ENCODE measurements at places on chromosomes 3 and 15.

DNA sequence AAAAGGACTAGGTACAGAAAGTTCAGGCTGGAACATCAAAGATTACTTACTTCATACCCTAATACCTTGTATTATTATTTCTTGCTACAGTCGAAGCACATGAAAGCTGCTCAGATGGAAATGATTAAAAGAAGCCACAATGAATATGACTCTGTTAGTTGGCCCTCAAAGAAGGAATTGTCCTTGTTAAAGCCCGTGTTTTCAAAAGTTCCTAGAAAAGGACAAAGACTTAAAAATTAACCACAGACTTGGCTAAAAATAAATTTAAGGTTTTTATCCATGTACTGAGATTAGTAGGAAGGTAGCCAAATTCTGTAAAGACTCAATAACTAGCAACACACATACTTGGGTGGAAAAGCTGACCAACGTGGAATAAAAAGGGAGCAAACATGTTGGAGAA, 251.0 kb upstream of the RARB start:
- no peak for DNase-seq

GRCh38 chr3:138800248-138800647, 34.5 kb downstream of the PIK3CB start:
- no peak for DNase-seq

GRCh38 chr3:152513301-152513960, 244.7 kb downstream of the MBNL1 start:
- no peak for DNase-seq

DNA sequence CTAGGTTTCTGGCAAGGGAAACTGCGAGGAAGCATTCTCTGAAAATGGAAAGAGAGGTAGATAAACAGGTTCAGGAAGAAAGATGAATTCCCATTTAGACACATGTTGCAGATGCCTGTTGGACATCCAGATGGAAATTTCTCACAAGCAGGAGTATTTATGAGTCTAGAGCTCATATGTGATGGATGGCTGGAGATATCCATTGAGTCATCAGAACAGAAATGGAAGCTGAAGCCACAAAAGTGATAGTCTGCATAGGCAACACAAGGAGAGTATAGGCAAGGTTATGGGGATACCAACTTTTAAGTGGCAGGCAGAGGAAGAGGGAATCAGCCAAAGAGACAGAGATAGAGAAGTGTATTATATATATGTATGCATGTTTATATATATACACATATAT, 6.3 kb upstream of the RAMAC start:
- DNase-seq, result no peak

DNA sequence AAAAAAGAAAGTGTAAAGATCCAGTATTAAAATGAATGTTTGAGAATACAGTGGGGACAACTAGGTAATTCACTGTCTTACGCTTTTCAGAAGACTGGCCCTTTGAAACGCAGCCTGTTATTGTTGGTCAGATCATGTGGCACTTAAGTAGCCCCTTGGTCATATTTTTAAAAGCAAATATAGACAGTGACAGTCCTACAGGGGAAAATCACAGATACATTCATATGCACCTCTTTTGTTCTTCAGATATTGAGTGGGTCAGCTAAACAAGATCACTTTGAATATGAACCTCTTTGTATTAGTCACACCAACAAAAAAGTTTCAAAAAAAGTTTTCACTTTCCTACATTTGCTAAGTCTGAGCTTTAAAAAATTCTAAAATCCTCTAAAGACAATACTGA, 36.0 kb downstream of the TIGIT start:
- DNase-seq, result no peak

GRCh38 chr15:86620641-86621349, 541.1 kb downstream of the AGBL1 start:
- DNase-seq, result no peak

DNA sequence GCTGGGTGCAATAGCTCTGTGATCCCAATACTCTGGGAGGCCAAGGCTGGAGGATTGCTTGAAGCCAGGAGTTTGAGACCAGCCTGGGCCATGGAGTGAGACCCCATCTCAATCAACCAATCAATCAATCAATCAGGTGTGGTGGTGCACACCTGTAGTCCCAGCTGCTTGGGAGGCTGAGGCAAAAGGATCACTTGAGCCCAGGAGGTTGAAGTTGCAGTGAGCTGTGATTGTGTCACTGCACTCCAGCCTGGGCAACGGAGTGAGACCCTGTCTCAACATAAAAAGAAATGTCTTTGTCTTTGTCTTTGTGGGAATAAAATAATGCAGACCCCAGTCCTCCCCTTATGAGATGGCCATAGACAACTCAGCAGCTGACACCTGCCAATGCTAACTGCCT, 34.9 kb upstream of the TLE3 start:
- DNase-seq, result no peak

GRCh38 chr3:7546253-7546652, 685.3 kb downstream of the GRM7 start:
- no peak for DNase-seq

GRCh38 chr3:4042070-4042469, 242.8 kb downstream of the LRRN1 start:
- DNase-seq, result no peak

GRCh38 chr15:76184650-76185035, 124.9 kb downstream of the TMEM266 start:
- no peak for DNase-seq

DNA sequence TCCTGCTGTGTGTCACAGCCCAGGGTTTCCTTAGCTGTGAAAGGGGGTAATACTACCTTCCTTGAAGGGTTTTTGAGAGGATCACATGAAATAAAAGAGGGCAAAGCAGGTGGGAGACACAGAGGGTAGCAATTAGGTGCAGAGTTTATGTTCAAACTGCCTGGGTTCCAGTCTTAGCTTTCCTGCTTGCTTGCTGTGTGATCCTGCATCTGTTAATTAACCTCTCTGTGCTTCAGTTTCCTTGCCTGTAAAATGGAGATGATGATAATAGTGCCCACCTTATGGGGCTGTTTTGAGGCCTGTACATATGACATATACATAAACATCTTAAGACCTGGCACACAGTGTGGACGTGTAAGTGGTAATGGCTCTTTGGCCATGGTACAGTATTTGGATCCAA, 35.0 kb downstream of the SPSB4 start:
- DNase-seq, result no peak

DNA sequence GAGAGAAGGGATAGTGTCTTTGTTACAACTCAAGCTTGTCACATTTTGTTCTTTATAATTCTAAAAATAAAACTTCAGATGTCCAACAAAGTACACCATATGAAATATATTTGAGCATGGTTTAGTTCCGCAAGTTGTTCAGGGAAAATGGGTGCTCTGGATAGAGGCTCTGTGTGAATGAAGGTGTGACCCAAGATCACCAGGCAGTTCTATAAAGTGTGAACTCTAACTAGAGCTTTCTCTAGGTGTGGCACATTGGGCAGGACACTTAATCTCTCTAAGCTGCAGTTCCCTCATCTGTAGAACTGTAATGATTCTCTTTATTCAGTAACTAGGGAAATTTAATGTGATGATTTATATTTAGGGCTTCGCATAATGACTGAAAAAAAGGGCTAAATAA, 139.3 kb downstream of the BCHE start:
- no peak for DNase-seq

DNA sequence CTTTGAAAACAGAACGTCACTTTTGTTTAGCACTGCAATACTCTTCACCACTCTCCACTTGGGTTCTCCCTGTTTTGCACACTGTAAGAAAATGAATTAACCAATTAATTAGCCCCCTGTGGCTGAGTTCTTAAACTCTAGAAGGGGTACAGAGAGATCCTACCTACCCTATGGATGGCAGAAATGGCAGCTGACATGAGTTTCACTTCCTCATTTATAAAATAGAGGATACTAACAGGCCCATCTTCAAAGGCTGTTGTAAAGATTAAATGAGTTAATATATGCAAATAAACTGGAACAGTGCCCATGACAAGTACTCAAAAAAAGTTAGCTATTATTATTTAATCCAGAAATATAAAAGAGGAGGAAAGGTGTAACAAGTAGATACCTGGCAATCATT, 36.9 kb downstream of the SUCLG2 start:
- no peak for DNase-seq

GRCh38 chr15:46855388-46855787, 861.9 kb upstream of the SEMA6D start:
- no peak for DNase-seq

GRCh38 chr3:28077572-28077971, 163.8 kb upstream of the CMC1 start:
- DNase-seq, result no peak

GRCh38 chr15:98381446-98381845, 266.9 kb upstream of the IGF1R start:
- DNase-seq, result no peak

DNA sequence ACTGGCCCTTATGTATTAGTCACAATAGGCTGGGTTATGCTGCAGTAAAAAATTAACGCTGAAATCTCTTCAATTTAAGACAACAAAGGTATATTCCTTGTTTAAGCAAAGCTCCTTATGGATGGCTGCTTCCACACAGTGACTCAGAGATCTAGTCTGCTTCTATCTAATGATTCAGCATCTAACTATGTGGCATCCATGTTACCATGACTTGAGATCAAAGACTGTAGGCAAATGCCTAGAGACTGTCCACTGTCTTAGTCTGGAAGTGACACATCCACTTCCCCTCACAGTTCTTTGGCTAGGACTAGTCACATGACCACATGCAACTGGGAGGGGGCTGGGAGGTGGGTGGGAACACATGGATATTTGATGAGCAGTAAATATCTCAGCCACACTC, 61.3 kb upstream of the PSMD6 start:
- no peak for DNase-seq

GRCh38 chr15:69600556-69601085, 148.0 kb downstream of the RPLP1 start:
- DNase-seq, result no peak

- no peak for DNase-seq
These were observed 243.6 kb upstream of the SLITRK3 start for GRCh38 chr3:165439765-165440164.

- no peak for DNase-seq
These were observed 336.6 kb downstream of the ROBO2 start for GRCh38 chr3:77376511-77376910.

- no peak for DNase-seq
These were observed 541.6 kb upstream of the ALCAM start for GRCh38 chr3:104825116-104825515.
